ENCODE measurements at places on chromosomes 7 and 10. TPM values are rescaled to one million over a fixed set of nuclear protein-coding genes. Genes with fewer than 3 reads are reported as not detected.

ARL4A gene
- 51.3 TPM for total RNA-seq

SYNPO2L gene
- total RNA-seq = not detected

PMS2 gene
- total RNA-seq = 26.1 TPM

PTPRN2 gene
- 35.7 TPM for total RNA-seq

EXOC6 gene
- 45.2 TPM for total RNA-seq

NPFFR1 gene
- total RNA-seq = 0.54 TPM

STEAP2 gene
- total RNA-seq = 10.6 TPM

OR9A2 gene
- 2.6 TPM for total RNA-seq

CDC14C gene
- not detected for total RNA-seq

PDE6C gene
- total RNA-seq = not detected

ECD gene
- 25.7 TPM for total RNA-seq

NKX2-3 gene
- total RNA-seq = not detected

NOD1 gene
- total RNA-seq = 4.7 TPM

SH2B2 gene
- total RNA-seq = 9.9 TPM

ANKRD30A gene
- not detected for total RNA-seq

CNNM1 gene
- 6.3 TPM for total RNA-seq

SPDYE16 gene
- total RNA-seq = 0.27 TPM

CALHM3 gene
- total RNA-seq = not detected

SLC39A12 gene
- 0.54 TPM for total RNA-seq

GRID2IP gene
- total RNA-seq = 3.5 TPM

NUTM2E gene
- total RNA-seq = 0.45 TPM
